ENCODE measurements at places on chromosomes 2 and 18. TPM values are rescaled to one million over a fixed set of nuclear protein-coding genes. Genes with fewer than 3 reads are reported as not detected.

DNA sequence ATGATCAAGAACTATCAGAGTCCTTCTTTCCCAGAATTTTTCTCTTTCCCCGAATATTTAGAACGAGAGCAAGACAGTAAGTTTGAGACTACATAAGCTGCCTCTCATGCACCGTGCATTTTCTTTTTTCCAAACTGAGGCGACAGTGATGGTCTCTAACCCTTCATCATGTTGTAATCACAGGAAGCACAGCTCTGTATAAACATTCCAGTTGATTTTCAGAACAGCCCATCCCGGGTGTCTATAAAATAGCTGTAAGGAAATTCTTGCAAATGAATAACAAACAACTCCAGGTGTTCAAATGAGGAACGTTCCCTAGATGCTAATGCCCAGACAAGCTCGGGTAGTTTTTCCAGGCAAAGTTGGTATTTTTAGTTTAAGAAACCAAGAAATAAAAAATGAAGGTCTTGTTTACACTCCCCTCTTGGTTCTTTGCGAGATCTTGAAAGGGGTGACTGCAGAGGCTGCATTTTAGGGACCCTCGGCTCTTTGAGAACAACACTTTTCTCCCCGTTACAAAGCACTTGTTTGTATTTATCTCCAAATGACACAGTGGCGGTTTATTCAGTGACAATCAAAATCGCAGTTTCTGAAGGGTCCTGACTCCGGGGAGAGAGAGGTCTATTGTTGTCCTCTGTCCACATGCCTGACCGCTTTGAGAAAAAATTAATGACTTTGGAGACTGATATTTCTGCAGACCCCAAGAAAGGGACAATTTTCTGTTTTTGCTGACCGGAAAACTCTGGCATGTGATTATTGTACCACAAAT lies 101.1 kb upstream of the NCK2 start:
- no peak for DNase-seq

GRCh38 chr2:30252723-30253701 lies 21.7 kb downstream of the LBH start:
- no peak for DNase-seq

DNA sequence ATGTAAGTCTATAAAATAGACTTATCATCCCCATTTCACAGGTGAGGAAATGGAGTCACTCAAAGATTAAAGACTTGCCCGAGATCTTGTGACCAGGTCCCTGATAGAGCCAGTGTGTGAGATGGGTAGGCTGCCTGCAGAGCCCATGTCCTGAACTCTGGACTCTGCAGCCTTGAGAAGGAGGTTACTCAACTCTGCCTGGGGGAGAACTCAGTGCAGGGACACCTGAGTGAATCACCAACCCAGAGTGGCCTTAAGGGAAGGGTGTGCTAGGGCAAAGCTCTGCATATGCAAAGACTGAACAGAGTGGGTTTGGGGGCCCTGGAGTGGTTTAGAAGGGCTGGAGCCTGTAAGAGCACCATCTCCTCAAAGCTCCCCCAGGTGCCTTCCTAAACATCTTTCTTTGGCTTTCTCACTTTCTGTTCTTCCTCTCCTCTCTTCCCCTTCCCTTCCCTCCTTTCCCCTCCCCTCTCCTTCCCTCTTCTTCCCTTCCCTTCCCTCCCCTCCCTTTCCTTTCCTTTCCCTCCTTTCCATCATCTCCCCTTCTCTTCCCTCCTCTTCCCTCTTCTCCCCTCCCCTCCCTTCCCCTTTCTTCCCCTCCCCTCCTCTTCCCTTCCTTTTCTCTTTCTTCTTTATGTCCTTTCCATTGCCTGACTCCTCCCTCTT lies 67.6 kb downstream of the CELF4 start:
- DNase-seq = no peak

GRCh38 chr2:219517954-219518778 lies 3.9 kb downstream of the ASIC4 start:
- DNase-seq = no peak

Gene PRSS56
- total RNA-seq = under 0.01 TPM

Gene ATP6V1B1
- not detected for total RNA-seq

All from frontal cortex (tissue), 4 donors.